Osteocyte (in vitro differentiated cells): ENCODE measurements at places on chromosomes 7 and 10.

DNA sequence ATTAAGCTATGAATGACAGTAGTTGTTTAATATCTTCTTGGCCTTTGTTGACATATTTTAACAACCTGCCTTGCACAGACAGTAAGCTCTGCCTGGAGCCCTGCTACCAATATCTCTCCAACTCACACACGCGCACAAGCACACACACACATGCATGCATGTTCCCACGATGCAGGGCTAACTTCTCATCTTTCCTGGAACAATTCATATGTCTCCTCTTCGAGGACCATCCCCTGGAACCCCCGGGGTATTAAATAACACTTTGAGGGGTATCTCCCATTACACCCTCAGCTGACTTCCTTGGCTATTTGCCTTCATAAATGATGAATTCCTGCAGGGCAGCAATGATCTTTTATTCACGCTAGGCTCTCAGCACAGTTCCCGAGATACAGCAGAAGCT is 258.0 kb downstream of the TRIL start:
- no peak for DNase-seq

- DNase-seq = no peak
Observed at GRCh38 chr7:144725070-144725469, 110.8 kb downstream of the TPK1 start.

- no peak for DNase-seq
Observed at GRCh38 chr7:157291404-157292080, 45.3 kb upstream of the DNAJB6 start.

DNA sequence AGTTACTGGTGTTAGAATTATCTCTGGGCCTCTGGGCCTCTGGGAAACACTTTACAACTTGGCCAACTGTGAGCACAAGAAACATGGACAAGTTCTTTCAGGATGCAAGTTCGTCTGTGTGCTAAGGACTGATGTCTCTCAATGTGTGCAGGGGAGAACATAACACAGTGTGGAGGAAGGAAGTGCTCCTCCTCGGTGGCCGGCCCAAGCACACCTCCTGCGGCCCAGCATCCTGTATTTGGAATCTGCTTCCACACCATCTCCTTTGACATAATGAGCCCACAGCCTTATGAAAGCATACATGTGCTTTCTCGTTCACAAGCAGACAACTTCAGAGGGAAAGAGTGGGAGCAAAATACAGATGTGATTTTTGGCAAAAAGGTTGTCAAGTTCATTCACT is 59.0 kb downstream of the MTPN start:
- no peak for DNase-seq

DNA sequence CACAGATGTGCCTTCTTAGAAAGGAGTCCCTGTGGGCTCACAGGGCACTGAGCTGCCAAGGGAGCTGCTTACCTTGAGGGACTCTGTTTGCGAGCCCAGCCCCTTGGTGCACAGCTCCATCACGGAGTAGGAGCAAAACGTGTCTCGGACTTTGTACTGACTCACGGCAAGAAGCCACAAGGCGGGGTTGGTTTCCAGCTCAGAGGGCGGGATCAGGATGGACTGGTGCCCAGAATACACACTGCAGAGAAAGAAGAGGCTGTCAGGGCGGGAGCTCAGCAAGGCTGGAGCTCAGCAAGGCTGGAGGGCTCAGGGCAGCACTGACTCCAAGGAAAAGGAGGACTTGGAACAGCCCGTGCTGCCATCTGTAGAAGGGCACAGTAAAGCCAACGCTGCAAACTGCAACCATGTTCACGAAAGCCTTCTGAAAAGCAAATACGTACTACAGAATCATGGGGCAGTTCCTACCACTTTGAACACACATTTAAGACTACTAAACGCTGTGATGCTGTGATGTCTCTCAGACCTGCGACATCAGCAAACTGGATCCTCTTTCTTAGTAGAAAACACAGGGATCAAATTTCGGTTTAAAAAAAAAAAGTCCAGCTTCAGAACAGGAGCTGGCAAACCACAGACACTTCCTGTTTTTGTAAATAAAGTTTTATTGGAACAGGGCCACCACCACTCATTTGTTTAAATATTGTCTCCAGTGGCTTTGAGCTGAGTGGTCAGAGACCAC is 194.3 kb downstream of the ZMYND11 start:
- DNase-seq = peak; percentile 90

DNA sequence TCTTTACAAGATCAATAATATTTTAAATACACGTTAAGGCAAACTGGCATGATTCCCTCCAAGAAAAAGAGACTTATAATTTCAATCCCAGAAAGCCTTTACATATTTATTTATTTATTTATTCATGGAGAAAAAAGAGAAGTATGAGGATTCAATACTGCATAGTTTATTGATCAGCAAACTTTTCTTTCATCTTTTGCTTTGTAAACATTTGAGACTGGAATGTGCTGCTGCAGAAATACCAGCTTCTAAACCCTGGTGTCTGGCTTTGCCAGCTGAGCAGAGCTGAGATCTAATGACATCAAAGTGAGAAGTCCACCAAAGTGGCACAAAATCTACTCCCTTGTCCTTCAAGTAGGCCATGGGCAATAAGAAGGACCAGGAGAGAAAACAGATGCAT is 93.7 kb upstream of the STK17A start:
- no peak for DNase-seq

GRCh38 chr7:149621776-149622175 is 124.2 kb upstream of the ZNF746 start:
- no peak for DNase-seq

DNA sequence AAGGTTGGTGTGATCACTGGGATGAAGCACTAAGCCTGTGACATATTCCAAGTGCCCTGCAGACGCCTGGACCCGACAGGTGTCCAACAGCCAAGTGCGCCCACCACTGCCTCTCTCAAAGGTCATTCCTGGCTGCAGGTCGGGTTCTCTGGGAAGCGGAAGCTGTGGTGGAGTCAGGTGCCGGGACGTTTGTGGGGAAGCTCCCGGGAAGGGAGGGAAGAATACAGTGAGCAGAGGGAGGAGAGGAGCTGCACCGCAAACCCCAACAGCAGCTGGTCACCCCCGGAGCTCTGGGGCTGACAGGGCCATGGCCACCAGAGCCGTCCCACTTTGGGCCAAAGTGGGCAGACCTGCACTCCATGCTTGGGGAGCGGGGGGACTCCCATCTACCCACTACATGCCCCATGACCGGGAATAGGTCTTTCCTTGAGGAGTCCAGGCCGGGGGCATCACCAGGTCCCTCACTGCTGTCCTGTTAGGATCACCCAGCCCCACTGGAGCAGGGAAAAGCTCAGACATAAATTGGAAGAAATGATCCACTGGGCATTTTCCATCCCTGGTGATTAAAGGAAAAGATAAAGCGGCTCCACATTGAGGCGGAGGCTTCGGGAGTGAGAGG is 84.5 kb upstream of the PPP2R2D start:
- peak; percentile 78 for DNase-seq

DNA sequence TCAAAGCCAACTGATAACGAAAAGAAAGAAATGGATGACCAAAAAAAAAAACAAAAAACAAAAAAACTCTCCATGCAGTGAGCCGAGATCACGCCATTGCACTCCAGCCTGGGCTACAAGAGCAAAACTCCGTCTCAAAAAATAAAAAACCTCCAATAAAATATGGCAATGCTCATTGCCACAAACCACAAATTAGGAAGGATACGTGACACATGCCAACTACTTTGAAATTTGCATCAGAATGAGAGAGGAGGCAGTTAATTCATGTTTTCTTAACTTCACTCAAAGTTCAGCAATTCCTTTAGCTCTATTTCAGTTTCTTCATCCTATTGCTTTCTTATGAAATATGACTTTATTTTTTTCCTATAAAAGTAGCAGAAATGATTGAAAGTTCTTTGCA is 398.1 kb upstream of the C7orf33 start:
- no peak for DNase-seq

- no peak for DNase-seq
Observed at GRCh38 chr7:2023877-2024566, 208.7 kb downstream of the MAD1L1 start.

- DNase-seq = no peak
Observed at GRCh38 chr10:98128802-98129201, 5.7 kb upstream of the R3HCC1L start.

GRCh38 chr10:17109475-17110207 is 20.0 kb downstream of the CUBN start:
- DNase-seq = no peak

DNA sequence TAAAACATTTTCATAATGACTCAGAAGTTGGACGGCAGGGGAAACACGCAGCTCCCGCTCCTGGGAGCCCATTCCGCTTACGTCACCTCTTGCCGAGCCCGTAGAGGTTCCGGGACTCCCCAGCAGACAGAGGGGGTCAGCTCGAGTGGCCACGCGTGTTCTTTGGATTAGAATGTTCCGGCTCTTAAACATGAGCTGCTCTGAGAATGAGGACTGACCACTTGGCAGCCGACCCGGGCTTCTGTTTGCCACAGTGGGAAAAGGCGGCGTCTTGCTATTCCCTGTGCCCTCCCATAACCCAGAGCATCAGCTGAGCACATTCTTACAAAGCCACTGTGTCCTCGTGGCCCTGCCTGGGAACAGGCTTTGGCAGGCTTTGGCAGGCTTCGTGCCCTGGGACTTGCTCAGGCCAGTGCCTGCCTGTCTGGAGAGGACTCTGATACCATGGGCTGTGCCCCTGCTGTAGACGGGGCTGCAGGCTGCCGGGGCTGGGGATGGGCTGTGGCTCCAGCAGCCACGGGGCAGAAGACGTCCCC is 40.1 kb downstream of the PFKP start:
- DNase-seq = peak; percentile 88

DNA sequence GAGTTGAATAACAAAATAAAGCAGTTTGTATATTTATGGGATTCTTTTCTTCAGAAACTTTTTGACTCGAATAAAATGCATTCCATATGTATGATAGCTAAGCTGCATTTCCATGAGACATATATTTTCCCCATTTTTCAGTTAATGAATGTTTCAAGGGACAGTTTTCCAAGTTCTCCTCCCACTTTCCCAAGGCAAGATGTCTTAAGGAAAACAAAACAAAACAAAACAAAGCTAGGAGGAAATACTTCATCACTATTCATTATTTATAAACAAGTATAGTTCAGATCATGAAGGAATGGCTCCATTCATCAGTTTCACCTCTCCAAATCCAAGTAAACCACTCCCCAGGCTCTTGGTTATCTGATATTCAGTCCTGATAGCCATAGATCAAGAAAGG is 261.0 kb downstream of the WDR11 start:
- DNase-seq = no peak

- no peak for DNase-seq
Observed at GRCh38 chr7:120741371-120742042, 116.4 kb downstream of the TSPAN12 start.

DNA sequence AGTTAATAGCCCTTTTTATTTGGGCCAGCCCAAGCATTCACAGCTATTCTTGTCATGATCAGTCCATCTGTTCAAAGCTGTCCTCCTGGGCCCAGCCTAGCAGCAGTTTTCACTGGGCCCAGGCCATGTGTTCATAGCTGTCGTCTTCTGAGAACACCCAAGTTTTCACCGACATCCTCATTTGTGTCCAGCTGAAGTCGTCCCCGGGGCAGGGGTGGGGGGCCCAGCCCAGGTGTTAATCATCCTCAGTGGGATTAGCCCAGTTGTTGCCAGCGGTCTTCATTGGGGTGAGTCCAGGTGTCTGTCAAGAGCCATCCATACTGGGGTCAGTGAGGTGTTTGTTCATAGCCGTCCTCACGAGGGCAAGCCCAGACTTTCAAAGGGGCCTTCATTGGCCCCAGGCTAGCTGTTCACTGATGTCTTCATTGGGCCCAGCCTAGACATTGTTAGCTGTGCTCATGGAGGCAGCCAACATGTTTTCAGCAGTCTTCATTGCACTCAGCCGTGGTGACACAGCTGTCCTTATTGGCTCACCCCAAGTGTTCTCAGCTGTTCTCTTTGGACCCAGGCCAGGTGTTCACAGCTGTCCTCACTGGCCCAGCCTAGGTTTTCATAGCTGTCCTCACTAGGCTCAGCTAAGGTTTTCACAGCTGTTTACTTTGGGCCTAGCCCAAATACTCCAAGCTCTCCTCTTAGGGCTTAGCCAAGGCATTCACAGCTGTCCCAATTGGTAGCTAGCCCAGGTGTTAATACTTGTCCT is 10.0 kb downstream of the FRG2B start:
- no peak for DNase-seq

DNA sequence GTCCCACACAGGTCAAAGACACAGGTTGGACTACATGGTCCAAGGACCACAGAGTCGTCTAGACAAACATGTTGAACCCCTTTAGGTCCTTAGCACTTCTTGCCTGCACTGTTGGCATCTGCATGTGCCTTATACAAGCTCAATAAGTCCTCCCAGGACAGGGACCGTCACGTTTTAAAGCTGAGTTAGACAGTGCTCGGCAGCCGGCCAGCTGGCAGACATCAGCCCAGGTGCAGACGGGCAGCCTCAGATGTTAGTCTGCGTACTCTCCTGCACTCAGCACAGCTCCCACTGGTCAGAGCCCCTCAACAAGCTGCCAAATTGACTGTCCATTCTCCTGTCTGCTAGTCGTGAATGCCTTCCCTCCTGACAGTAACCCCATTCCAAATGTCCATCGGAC is 34.9 kb downstream of the PARP12 start:
- peak; percentile 34 for DNase-seq

GRCh38 chr10:89389254-89389653 is 3.2 kb upstream of the IFIT1 start:
- no peak for DNase-seq

DNA sequence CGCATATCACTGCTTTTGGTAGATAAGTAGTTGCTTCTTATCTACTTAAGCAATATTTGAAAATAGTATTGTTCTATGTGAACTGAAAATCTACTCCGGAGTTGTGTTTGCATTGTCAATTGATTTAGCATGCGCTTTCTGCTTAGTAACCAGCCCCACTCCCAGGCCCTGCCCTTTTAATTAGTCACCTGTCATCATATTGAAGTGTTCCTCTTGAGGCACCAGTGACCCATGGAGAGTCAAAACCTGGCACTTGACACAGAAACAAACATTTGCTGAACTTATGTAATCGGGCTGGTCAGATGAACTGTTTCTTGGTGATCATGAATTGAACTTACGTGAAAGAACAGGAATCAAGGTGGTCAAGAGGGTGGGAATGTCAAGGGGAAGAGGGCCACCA is 27.8 kb upstream of the CDHR3 start:
- no peak for DNase-seq

GRCh38 chr10:118746246-118746645 is 8.5 kb downstream of the CACUL1 start:
- no peak for DNase-seq

GRCh38 chr7:72101444-72101843 is 310.7 kb downstream of the CALN1 start:
- DNase-seq = no peak

- DNase-seq = no peak
Observed at GRCh38 chr7:71220210-71220695, 88.3 kb downstream of the GALNT17 start.

DNA sequence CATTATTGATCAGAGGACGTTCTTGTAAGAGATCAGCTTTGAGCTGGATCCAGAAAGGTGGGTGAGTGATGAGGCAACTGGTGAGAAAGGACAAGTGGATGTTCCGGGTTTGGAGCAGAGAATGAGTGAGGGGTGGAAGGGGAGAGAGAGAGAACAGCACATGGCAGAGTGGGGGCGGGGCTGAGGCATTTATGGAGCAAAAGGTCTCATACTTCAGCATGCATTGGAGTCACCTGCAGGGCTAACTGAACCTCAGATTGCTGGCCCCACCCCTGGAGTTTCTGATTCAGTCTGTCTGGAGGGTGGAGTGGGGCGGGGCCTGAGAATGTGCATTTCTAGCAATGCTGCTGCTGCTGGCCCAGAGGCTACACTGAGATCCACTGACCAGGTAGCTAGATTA is 71.2 kb downstream of the GOLGA7B start:
- DNase-seq = no peak

GRCh38 chr7:34163956-34164355 is 258.6 kb downstream of the BMPER start:
- no peak for DNase-seq
